ENCODE measurements at places on chromosomes 7 and 10.
A peak's percentile ranks its signal among the peaks of the same experiment; 100 is the strongest.

DNA sequence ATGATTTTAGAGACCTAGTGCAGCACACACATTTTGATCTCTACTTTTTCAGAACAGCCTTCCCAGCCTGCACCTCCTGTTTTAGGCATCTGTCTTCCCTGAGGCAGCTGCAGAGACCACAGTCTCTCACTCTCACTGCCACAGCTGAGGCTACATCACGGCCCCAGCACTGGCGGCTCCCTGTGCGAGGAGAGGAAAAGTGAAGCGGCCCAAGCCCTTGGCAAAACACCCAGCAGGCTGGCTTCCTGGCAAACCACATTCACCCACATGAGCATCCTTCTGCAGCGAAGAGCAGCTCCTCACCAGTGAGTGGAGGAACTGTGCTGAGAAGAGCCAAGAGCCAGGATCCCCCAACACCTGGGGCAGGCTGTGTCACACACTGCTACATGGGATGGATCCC, 14.0 kb downstream of the HUS1 start:
- DNase-seq: no peak

- no peak for DNase-seq
These were observed 925 bp downstream of the H2AZ2 start for GRCh38 chr7:44846816-44847508.

DNA sequence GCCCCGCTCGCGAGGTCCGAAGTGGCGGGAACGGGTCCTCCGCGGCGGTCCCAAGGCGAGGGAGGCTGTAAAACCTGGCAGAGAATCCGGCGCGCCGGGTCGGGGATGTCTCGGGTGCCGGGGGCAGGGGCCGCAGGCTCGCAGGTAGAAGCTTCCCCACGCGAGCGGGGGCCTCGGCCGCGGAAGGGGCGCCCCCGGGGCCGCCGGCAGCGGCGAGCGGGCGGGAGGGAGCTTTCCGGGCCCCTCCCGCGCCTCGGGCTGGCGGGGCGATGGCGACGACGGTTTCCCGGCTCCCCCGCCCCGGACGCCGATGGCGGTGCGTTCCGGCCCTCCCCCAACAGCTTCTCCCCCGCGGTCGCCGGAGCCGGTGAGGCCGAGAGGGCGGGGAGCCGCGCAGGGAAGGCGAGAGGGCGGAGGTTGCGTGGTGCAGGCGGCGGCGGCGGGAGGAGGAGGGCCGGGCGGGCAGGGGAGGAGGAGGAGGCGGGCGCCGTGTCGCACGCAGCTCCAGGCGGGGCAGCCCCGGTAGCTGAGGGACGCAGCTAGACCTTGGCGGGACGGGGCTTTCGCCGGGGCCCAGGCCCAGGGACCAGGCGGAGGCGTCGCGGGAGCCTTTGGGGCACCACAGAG, at the start of gene CUL1:
TSS of gene CUL1 (plus strand) at position 507 of the 627 bp plus-strand sequence. CDS start 31,220 bp downstream, outside the sequence.
- peak; percentile 77 for DNase-seq

DNA sequence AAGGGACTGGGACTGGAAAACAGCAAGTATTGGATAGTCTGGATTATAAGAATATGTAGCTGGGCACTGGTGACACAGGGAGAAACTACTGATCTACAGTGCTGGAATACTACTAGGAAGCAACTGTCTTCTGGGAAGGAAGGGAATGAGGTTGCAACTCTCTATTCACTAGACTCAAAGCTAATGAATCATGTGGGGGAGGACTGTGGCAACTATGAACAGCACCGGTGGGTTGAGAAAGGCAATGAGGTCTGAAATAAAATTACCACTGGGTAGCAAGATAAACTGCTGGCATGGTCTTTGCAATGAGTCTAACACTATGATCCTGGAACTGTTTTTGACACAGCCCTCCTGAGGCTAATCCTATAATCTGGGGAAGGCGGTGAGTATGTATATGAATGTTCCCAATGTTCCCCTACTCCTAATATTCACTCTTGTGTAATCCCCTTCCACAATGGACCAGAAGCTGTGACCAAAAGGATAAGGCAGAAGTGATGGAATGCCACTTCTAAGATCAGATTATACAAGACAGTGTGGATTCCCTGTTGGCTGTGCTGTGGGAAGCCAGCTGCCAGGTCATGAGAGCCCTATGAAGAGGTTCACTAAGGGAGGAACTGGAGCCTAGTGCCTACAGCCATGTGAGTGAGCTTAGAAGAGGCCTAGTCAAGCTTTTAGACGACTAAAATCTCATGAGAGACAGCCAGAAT, 101.3 kb upstream of the DNAJB12 start:
- DNase-seq: no peak

DNA sequence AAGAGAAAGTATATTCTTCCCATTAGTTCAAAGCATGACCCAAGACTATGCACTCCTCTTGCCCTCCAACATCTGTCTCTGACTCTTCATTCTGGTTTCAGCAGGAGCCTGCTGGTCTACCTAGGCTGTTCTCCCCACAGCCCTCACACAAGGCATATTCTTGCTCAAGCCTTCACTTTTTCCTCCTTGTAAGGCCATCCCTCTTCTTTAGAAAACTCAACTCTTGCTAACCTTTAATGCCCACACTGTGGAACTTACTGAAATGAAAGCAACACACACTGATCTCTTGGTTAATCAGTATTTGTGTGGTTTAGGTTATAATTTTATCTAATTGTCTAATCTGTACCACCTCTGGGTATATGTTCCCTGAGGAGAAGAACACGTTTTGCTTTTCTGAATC, 75.8 kb downstream of the PRKCQ start:
- DNase-seq: no peak

DNA sequence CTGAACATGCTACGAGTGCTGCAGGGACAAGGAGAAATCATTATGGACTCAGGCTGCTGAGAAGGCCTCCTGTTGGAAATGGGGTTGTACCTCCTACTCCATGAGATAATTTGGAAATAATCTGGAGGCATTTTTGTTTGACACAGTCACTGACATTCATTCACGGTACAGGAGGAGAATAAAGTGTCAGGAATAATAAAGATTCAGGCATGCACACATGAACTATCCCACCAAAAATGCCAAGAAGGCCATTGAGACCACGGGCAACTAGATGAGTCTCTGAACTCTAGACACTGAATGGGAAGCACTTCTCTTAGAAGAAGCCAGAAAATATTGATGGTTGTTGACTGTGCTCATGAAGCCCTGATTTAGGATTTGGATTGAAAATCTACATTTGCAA, 220.9 kb upstream of the HABP2 start:
- DNase-seq: no peak

All from activated T-cell treated with anti-CD3 and anti-CD28 coated beads for 1 hour (primary cell).